Glutamatergic neuron (in vitro differentiated cells): ENCODE measurements at places on chromosomes 3 and 15.

GRCh38 chr15:32099956-32100684 lies 69.8 kb downstream of the CHRNA7 start:
- peaks cover 13% of the 10 kb centered on the region for H3K27me3 ChIP-seq
- H3K27ac ChIP-seq: peak overlapping the region; percentile 84
- no peak for DNase-seq
- peaks cover 53% of the 10 kb centered on the region for H3K4me1 ChIP-seq

DNA sequence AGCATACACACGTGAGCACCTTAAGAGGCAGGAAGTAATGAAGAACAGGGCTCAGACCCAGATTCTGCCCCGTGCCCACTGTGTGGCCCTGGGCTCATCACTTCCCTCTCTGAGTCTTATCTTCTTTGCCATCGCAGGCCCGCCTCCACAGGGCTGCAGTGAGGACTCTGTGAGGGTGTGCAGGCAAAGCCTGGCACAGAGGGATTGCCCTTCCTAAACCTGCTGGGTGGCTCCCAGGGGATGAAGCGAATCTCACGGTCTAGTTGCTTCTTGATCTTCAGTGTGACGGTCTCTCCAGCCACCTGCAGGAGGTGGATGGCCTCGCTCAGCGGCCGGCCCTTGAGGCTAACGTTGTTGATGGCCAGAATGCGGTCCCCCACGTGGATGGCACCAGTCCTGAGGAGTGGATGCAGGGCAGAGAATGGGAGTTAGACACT lies 32.8 kb downstream of the GRIP2 start:
- no peak overlapping the region for H3K4me3 ChIP-seq
- DNase-seq: no peak
- peaks cover 4% of the 10 kb centered on the region for H3K36me3 ChIP-seq
- peaks cover 7% of the 10 kb centered on the region for H3K27me3 ChIP-seq

- H3K36me3 ChIP-seq: no peaks in the 10 kb centered on the region
- H3K4me3 ChIP-seq: no peak overlapping the region
- peaks cover 3% of the 10 kb centered on the region for H3K4me1 ChIP-seq
- peaks cover 4% of the 10 kb centered on the region for H3K27me3 ChIP-seq
These were observed 16.2 kb upstream of the RPL24 start for GRCh38 chr3:101702726-101703125.

- H3K36me3 ChIP-seq: no peaks in the 10 kb centered on the region
- peak within 1 kb of the TSS; percentile 95 for H3K4me3 ChIP-seq
- H3K4me1 ChIP-seq: peaks cover 4% of the 10 kb centered on the region
- DNase-seq: peak; percentile 90
These were observed at the start of gene ARHGEF26 for GRCh38 chr3:154120961-154121700. Gene ARHGEF26, plus strand, starts transcription at chr3:154121390. Its CDS starts 603 bp downstream, at chr3:154121993.

DNA sequence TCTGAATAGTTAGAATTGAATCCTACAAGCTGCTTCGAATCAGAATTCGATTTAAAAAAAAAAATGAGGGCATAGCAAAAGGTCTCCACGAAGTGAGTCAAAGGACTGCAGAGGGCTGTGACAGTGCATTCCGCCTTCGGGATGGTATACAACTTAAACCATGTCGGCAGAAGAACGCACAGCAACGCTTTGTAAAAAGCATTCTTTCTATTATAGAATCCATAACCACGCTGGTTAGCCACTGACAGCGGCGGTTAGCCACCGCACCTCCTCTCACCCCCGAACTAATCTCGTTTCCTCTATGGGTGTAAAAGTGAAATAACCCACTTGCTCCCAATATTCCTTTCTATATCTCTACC lies 664 bp upstream of the PIK3CA start:
- no peak overlapping the region for H3K27ac ChIP-seq
- H3K27me3 ChIP-seq: peaks cover 2% of the 10 kb centered on the region
- H3K4me3 ChIP-seq: no peak overlapping the region
- peak; percentile 17 for DNase-seq
- H3K4me1 ChIP-seq: peaks cover 15% of the 10 kb centered on the region
